Mononuclear cell (primary cell): ENCODE measurements at places on chromosomes 3 and 15. TPM values are rescaled to one million over a fixed set of nuclear protein-coding genes. Genes with fewer than 3 reads are reported as not detected.

Gene SKOR1
- 1.9 TPM for total RNA-seq

Gene POU1F1
- not detected for total RNA-seq

Gene RTP1
- total RNA-seq: not detected

Gene TMEM212
- total RNA-seq: not detected

Gene CCR1
- 60.7 TPM for total RNA-seq

Gene SLC12A8
- total RNA-seq: not detected

Gene CCDC39
- not detected for total RNA-seq

Gene CSPG4
- total RNA-seq: under 0.01 TPM

Gene BNC1
- not detected for total RNA-seq

Gene MTHFS
- total RNA-seq: 19.1 TPM

Gene SAMMSON
- total RNA-seq: not detected

Gene RBM6
- total RNA-seq: 59.0 TPM

Gene ATP2B2
- total RNA-seq: not detected

Gene ACSBG1
- total RNA-seq: 0.52 TPM

Gene FBXL22
- 0.52 TPM for total RNA-seq

Gene ST3GAL6
- total RNA-seq: 5.5 TPM

Gene TMEM207
- total RNA-seq: not detected

Gene DNASE1L3
- total RNA-seq: 1.6 TPM

Gene SIN3A
- 100 TPM for total RNA-seq

Gene GASK1A
- total RNA-seq: 0.10 TPM

Gene ADCY5
- not detected for total RNA-seq

Gene ALDH1A3
- 0.10 TPM for total RNA-seq

Gene SLC9C1
- total RNA-seq: 0.10 TPM

Gene SEMA5B
- total RNA-seq: not detected

Gene PIGZ
- total RNA-seq: 1.0 TPM

Gene IL5RA
- 4.4 TPM for total RNA-seq

Gene IRAK2
- 14.6 TPM for total RNA-seq

Gene PLXNB1
- total RNA-seq: 0.63 TPM

Gene CLDN16
- total RNA-seq: 0.10 TPM
